Panc1 (cell line): ENCODE measurements at places on chromosomes 2 and 18. TPM values are rescaled to one million over a fixed set of nuclear protein-coding genes. Genes with fewer than 3 reads are reported as not detected.

- H3K27ac ChIP-seq = no peak overlapping the region
- H3K4me1 ChIP-seq = no peaks in the 10 kb centered on the region
- no peaks in the 10 kb centered on the region for H3K36me3 ChIP-seq
- H3K27me3 ChIP-seq = no peaks in the 10 kb centered on the region
Observed at GRCh38 chr2:120820263-120820952, 84.7 kb downstream of the GLI2 start.

DNA sequence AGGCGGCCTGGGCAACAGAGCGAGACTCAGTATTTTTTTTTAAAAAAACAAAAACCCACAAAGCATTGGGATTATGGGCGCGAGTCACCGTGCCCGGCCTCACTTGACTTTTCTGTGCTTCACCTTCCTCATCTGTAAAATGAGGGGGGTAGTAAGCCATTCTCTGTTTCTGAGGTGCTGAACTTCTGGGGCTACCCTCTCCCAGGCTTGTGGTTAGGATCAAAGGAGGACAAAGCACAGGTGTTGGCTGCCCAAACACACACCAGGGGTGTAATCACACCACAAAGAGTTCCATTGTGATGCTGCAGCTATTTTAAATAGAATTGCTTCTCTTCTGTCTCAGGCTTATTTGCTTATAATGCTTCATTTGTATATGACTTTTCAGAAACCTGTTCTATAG is 35.8 kb upstream of the INHBB start:
- H3K27ac ChIP-seq = no peak overlapping the region
- no peak for DNase-seq
- no peak overlapping the region for H3K4me3 ChIP-seq
- no peaks in the 10 kb centered on the region for H3K36me3 ChIP-seq
- no peaks in the 10 kb centered on the region; the same call in 1 of the 2 replicates for H3K4me1 ChIP-seq

GRCh38 chr18:13120255-13120654 is 98.3 kb upstream of the LDLRAD4 start:
- no peak for DNase-seq
- no peaks in the 10 kb centered on the region for H3K27me3 ChIP-seq
- no peak overlapping the region for H3K27ac ChIP-seq
- H3K4me3 ChIP-seq = no peak overlapping the region

Gene FRZB
- total RNA-seq = 0.08 TPM

Gene TOGARAM2
- 0.44 TPM for total RNA-seq

DNA sequence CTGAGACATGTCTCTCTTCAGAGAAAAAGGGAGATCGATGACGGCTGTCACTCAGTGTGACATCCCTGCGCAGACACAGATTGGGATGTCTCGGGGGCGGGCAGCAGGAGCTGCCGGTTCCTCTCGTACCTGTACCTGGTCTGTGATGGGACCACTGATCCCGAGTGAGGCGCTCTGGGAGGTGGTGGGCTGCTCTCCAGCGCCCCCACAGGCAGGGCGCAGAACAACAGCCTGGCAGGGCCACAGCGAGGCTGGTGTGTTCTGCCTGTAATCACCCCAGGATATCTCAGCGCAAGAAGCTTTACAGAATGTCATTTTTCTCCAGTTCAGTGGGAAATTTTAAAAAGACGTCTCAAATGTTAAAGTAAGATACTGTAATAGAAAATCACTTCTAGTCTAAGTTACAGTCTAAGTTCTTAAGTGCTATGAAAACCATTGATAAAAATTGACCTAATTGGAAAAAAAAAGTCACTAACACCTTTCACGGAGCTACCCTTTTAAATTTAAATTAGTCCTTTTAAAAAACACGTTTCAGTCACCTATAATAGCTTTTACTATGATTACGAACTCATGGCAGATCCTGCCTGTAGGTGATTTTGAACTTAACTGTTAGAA is 189.8 kb downstream of the SNTG2 start:
- no peak overlapping the region for H3K27ac ChIP-seq
- H3K4me1 ChIP-seq = no peaks in the 10 kb centered on the region
- H3K27me3 ChIP-seq = no peaks in the 10 kb centered on the region
- DNase-seq = peak; percentile 24
- no peak overlapping the region for H3K4me3 ChIP-seq
- H3K36me3 ChIP-seq = no peaks in the 10 kb centered on the region

GRCh38 chr18:75378376-75379315 is 48.9 kb downstream of the SMIM21 start:
- no peak overlapping the region for H3K4me3 ChIP-seq
- H3K27me3 ChIP-seq = peaks cover 11% of the 10 kb centered on the region
- no peaks in the 10 kb centered on the region for H3K36me3 ChIP-seq
- no peak for DNase-seq
- no peak overlapping the region for H3K27ac ChIP-seq
- no peaks in the 10 kb centered on the region for H3K4me1 ChIP-seq

Gene HTR2B
- total RNA-seq = not detected

GRCh38 chr2:203446071-203446481 is 89.0 kb downstream of the RAPH1 start:
- H3K4me1 ChIP-seq = no peaks in the 10 kb centered on the region
- no peak overlapping the region for H3K4me3 ChIP-seq
- H3K27me3 ChIP-seq = no peaks in the 10 kb centered on the region
- H3K27ac ChIP-seq = no peak overlapping the region

- no peaks in the 10 kb centered on the region for H3K36me3 ChIP-seq
- H3K27me3 ChIP-seq = no peaks in the 10 kb centered on the region
- H3K27ac ChIP-seq = no peak overlapping the region
- H3K4me1 ChIP-seq = no peaks in the 10 kb centered on the region
Observed at GRCh38 chr18:62610351-62610700, 87.5 kb downstream of the ZCCHC2 start.

GRCh38 chr2:16620590-16620989 is 45.0 kb downstream of the CYRIA start:
- no peak for DNase-seq
- H3K4me3 ChIP-seq = no peak overlapping the region
- no peak overlapping the region for H3K27ac ChIP-seq
- no peaks in the 10 kb centered on the region for H3K27me3 ChIP-seq
- H3K36me3 ChIP-seq = no peaks in the 10 kb centered on the region
- no peaks in the 10 kb centered on the region for H3K4me1 ChIP-seq

GRCh38 chr2:52264488-52264887 is 1232.6 kb upstream of the NRXN1 start:
- H3K36me3 ChIP-seq = no peaks in the 10 kb centered on the region
- DNase-seq = no peak
- H3K27me3 ChIP-seq = no peaks in the 10 kb centered on the region
- no peaks in the 10 kb centered on the region for H3K4me1 ChIP-seq
- no peak overlapping the region for H3K4me3 ChIP-seq

DNA sequence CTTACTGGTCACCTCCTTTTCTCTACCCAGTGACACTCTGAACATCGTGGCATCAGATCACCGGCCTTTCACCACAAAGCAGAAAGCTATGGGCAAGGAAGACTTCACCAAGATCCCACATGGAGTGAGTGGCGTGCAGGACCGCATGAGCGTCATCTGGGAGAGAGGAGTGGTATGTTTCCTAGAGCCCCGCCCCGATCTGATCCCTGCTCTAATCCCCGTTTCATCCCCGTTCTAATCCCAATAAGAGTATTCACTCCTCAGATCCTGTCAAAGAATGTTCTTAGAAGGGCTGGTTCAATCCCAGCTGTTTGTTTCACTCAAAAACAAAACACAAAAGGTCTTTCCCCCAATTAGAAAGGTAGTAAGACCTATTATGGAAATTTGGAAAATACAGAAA is 30.4 kb upstream of the MAPRE3 start:
- H3K36me3 ChIP-seq = no peaks in the 10 kb centered on the region
- DNase-seq = no peak
- no peak overlapping the region for H3K4me3 ChIP-seq
- no peaks in the 10 kb centered on the region for H3K27me3 ChIP-seq
- no peak overlapping the region for H3K27ac ChIP-seq

Gene WNT10A
- total RNA-seq = 9.2 TPM

- no peaks in the 10 kb centered on the region for H3K4me1 ChIP-seq
- no peak overlapping the region for H3K27ac ChIP-seq
- H3K36me3 ChIP-seq = no peaks in the 10 kb centered on the region
- DNase-seq = no peak
- H3K27me3 ChIP-seq = no peaks in the 10 kb centered on the region
- H3K4me3 ChIP-seq = no peak overlapping the region
Observed at GRCh38 chr18:70672581-70672980, 383.7 kb downstream of the SOCS6 start.

GRCh38 chr2:197799068-197799467 is 5.3 kb upstream of the PLCL1 start:
- H3K4me1 ChIP-seq = no peaks in the 10 kb centered on the region; the same call in 1 of the 2 replicates
- no peak for DNase-seq

DNA sequence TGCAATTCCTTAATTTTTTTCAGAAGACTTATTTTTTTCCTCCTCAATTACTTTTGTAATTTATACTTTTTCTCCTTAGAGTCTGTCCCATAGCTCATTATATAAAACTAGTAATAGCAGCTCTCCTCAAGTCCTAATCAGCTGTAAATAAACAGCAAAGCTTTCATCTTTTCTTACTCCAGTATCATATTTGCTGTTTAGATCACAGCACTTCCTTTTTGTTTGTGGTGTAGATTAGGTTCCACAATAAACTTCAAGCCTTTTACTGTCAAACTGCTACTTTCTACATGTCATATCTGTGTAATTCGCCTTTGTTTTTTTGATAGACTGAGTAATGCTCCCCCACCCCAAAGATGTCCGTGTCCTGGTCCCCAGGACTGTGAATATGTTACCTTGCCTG is 25.5 kb downstream of the GCG start:
- no peaks in the 10 kb centered on the region for H3K4me1 ChIP-seq
- H3K27me3 ChIP-seq = no peaks in the 10 kb centered on the region
- no peak overlapping the region for H3K4me3 ChIP-seq
- no peaks in the 10 kb centered on the region for H3K36me3 ChIP-seq

- peaks cover 84% of the 10 kb centered on the region for H3K4me1 ChIP-seq
- H3K36me3 ChIP-seq = no peaks in the 10 kb centered on the region
- peak overlapping the region; percentile 29 for H3K4me3 ChIP-seq
- H3K27ac ChIP-seq = peak overlapping the region; percentile 89
- DNase-seq = no peak
Observed at GRCh38 chr2:9262671-9263171, 56.1 kb downstream of the ASAP2 start.

DNA sequence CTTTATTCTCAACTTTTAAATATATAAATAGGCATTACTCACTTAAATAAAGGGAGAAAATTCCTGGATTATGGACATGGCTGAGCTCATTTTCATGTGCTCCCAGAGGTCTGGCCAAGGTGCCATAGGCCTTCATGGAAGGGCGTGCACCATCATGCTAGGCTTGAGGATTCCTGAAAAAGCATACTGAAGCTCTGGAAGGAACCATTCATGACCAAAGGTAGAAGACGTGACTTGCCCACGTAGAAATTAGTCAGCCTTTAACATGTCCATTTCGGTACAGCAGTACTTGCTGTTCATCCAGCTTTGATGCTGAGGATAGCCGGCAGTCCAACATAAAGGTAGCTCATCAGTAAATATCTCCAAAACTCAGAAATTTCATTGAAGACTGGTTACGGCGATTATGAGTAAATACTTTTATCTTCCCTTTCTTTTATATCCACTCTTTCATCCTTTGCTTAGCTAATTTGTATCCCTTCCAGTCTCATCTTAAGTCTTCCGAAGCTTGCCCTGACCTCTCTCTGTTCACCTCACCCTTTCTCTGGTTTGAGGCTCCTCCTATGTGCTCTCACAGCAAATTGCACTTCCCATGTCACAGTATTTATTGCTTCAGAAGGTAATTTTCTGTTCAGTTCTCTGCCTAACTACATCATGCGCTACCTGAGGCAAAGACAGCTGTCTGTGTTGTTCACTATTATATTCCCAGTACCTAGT is 32.3 kb upstream of the ASNSD1 start:
- no peak overlapping the region for H3K27ac ChIP-seq
- H3K27me3 ChIP-seq = no peaks in the 10 kb centered on the region
- H3K4me3 ChIP-seq = no peak overlapping the region
- no peak for DNase-seq
- H3K36me3 ChIP-seq = no peaks in the 10 kb centered on the region
